ENCODE measurements at places on chromosomes 11 and 22.
A peak's percentile ranks its signal among the peaks of the same experiment; 100 is the strongest.

- no peak for DNase-seq
Measured at GRCh38 chr11:86664930-86665329, 7.5 kb downstream of the ME3 start.

DNA sequence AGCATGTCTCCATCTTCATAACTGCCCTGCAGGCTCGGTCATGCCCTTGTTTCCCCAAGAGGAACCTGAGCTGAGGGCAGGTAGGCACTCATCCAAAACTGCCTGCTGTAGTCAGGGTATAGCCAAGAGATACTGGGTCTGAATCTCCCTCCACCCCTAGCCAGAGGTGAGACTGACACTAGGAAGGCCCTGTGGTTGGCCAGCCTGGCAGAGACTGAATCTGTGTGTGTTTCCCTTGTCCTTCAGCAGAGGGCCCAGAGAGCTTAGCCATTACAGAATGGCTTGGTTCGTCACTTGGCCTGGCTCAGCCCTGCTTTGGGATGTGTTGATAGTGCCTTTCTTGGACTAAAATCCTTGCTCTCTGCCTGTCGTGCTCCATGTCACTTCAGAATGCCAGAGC lies 79.3 kb upstream of the SUSD2 start:
- DNase-seq, result no peak

DNA sequence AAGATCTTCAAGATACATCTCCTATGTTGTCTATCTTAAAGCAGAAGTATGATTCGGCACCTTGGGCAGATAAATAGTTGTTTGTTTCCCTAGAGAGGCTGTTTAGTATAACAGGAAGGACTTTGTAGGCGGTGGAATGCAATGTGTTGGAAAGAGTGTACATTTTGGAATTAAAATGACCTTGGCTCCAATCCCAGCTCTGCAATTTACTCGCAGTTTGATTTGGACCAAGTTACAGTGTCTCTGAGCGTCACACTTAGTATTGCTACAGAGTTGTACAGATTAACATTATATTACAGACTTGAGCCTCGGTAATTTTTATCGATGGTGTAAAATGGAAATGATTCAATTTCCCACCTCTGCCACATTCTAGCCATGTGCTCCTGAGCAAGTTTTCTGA lies 265.3 kb downstream of the OPCML start:
- DNase-seq, result no peak

DNA sequence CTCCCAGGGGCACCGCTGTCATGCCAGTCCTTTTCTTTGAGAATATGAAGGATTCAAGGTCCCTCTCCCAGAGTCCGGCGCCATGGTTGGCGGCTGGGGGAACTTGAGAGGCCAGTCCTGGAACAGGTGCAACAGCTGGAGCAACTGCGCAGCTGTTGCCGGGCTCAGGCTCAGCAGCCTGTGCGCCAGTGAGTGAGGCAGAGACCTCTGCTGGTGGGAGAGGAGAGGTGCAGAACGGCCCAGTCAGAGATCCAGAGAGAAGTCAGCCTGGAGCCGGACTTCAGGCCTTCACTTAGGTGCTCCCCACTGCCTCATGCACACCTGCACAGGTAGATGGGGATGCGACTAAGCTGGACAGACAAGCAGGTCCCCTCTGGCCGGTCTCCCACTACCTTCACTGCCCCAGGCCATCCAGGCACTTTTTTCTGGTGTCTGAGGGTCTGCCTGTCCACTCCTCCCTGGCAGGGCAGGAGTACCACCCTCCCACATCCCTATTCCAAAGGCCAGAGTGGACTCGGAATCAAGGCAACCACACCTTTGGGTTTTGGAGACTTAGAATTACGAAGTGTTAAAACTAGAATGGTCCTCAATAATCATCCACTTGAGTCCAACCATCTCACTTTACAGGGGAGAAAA lies 4.6 kb downstream of the CHRDL2 start:
- DNase-seq, result peak; percentile 26

DNA sequence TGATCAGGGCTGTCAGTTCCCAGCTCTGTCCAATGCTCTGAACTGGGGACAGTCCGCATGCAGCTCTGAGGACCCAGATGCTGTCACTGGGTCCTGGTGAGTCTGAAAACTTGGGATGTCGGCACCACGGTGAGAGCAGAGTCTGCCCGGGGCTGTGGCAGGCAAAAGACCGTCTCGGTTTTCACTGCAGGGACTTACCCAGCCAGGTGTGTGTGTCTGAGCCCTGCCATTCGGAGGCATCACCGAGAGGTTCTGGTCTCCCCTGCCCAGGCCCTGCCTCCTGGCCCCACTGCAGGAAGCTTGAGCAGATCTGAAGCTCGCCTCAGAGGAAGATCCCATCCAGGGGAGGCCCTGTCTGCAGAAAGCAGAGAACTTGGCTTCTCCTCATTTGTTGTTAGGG lies 5.2 kb downstream of the TP53AIP1 start:
- no peak for DNase-seq

GRCh38 chr11:44741976-44742375 lies 15.2 kb downstream of the TSPAN18 start:
- no peak for DNase-seq

- DNase-seq, result no peak
Measured at GRCh38 chr11:10379022-10379421, 74.1 kb downstream of the ADM start.

- DNase-seq, result no peak
Measured at GRCh38 chr22:36571991-36572390, 43.0 kb upstream of the EIF3D start.

DNA sequence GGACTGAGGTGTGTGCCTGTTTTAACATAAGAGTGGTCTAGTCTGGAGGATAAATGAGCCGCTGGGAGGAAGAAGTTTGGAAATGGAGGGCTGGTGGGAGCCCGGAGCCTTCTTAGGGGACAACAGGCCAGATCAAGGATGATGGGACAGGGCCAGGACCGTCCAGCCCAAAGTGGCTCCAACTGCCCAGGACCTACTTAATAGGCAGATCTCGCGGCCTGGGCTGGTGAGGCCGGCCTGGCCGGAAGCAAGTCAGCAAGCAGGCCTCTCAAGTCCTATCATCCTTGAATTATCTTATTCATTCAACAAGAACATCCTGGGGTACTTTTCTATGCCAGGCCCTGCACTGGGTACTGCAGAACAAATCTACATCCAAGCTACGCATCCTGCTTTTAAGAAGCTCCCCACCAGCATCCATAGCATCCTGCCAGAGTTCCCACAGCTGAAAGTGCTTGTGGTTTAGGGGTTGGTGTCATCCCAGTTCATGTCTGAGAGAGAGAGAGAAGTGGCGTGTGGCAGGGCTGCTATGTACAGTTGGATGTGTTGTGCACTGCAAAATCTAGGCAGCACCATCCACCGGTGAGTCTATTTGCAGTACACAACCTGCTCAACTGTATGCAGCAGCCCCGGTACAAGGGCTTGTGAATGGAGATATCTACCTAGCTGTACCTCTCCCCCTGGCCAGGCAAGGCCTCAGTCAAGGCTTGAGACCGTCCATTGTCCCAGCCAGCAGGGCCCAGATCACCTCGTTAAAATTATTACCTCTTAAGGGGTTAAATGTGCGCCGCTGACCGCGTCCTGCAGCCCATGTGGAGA lies 82.1 kb downstream of the FBLN1 start:
- DNase-seq, result no peak

DNA sequence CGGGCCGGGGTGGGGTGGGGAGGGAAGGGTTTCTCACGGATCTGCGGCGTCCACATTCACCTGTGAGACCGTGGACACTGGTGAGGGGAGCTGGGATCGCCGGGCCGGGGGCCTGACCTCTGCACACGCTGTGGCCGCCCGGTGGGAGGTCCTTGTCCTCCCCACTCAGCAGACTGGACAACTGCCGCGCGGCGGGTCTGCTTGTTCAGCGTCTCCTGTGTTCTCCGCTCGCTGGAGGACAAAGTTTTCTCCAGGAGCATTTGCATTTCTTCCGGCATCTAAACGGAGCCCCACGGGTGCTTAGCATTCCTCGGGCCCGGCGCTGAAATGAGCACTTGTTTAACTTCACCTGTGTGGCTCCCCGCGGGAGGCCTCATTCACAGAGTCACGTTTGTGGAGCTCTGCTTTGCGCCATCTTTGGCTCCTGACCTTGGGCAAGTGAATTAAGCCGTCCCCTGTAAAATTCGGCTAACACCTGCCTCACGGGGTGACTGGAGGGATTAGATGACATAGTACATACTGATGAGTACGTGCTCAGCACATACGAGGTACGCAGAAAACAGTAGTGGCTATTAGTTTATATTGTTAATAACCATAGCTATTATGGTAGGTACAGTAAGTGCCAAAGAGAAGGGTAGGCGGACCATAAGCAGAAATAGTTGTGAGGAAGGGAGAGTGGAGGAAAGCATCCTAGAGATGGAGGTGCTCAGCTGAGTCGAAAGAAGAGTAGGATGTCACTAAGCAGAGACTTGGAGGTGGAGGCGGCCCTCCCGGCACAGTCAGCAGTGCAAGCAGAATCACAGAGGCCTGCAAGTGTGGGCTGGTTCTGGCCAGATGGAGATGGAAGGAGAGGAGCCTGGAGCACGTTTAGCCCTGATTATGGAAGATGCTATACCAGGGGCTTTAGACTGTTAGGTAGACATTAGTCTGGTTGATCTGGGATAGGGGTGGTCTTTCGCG lies 885 bp downstream of the TRMU start:
- no peak for DNase-seq

DNA sequence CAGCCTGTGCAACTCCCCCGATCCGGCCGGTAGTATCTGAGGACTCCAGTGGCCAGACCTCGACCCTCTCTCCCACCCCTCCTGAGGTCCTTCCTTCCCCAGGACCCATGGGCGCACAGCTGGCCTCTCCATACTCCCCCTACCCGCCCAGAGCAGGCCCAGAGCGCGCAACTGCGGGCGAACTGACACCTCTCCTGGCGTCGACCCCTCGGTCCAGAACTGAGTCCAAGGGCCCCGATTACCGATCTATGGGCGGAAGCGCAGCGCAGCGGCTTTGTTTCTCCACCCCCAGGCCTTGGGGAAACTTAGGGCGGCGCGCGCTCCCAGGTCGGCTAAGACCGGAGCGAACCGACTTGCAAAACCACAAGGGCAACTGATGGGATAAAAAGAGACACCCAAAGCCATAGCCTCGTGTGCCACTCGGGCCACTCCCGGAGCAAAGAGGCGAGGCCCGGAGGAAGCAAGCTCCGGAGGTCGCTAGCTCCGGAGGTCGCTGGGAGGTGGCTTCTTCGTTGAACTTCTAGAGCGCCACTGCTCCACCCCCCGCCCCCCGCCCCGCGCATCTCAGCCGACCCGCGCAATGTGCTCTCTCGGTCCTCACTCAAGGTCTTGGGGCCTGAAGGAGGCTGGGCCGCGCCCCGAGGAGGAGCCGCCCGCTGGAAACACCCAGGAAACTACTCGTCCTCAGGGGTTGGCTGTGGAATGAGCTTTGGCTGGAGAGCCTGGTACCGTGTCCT lies 9.8 kb upstream of the ALX4 start:
- no peak for DNase-seq

DNA sequence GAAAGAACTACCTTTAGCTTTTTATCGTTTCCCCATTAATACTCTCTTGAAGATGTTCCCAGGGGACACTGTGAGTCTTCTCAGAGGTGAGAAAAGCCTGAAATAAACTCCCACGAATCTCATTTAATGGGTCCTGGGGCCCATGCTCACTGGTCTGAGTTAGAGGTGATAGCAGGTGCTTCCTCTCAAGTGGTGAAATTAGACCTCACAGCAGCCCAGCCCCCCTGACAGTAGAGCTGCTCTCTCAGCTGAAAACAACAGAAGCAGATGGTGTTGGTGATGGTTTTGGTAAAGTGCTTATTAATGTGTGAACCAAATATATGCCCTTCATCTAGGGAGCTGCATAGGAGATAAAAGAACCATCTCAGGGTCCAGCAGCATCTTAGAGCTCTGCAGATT lies 76.8 kb upstream of the VPREB1 start:
- DNase-seq, result no peak

GRCh38 chr11:131644204-131644795 lies 273.9 kb downstream of the NTM start:
- DNase-seq, result no peak

GRCh38 chr22:45972091-45972888 lies 4.7 kb downstream of the WNT7B start:
- no peak for DNase-seq

DNA sequence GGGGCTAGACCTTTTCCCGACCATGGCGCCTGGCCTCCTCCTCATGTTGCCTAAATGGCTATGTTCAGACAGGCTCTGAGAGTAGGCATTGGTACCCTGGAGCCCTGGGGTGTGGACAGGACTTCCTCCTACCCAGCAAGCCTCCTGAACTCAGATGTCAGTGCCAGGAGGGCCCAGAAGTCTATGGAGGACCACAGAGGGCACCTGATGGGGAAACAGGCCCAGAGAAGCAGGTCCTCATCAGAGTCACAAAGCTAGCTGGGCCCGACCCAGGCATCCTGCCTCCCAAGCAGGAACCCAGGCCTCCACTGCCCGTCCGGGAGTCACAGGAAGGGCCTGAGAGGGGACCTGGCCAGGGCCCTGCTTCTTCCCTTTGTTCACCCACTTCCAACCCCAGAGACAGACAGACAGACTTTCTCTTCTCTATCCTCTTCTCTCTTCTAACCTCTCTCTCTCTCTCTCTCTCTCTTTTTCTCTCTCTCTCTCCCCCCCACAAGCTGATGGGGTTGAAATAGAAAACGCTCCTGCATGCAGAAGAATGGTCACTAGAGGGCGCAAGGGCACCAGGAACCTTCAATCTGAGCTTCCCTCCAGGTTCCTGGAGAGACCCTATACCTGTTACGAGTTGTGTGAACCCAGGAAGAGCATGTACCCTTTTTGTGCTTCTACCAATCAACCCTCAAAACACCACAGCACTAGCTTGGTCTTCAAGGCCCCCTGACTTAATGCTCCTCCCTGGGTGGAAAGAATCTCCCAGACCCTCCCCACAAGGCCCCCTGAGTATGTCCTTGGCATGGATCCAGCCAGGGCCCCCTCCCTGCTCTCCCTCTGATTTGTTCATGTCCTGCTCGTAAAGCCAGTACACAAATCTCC lies 27.1 kb downstream of the ARAP1 start:
- peak; percentile 74 for DNase-seq

- DNase-seq, result no peak
Measured at GRCh38 chr11:84763931-84764330, 863.2 kb downstream of the DLG2 start.

GRCh38 chr11:78312712-78313111 lies 104.9 kb downstream of the GAB2 start:
- no peak for DNase-seq

- DNase-seq, result no peak
Measured at GRCh38 chr11:130772266-130773227, 143.7 kb downstream of the SNX19 start.

DNA sequence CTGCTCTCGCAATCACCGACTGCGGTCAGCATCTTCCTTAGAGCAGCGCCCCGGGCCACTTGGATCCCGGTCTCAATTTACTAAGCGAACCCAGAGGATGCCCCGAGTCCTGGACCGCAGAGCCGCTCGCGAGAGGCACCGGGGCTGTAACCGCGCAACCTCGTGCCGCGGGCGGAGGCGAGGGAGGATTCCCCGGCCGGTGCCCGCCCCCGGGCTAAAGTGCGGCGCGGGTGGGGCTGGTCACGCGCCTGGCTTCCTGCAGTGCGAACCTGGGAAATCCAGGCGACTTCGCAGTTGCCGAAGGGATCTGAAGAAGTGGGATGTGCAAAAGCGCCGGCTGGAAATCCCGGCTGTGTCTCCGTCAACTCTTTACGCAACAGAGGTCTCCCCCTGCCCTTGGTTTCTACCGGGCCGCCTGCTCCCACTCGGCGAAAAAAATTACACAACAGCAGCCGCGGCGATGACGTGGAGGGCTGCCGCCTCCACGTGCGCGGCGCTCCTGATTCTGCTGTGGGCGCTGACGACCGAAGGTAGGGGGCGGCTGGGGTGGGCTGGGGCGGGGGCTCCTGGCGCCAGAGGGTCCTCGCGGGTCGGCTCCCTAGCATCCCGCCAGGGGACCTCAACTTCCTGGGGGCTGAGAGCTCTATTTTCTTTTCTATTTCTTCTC lies at the start of gene NCR3LG1:
TSS of gene NCR3LG1 (plus strand) at position 291 of the 667 bp plus-strand sequence. CDS start at position 461, 170 bp downstream.
- peak; percentile 37 for DNase-seq

- no peak for DNase-seq
Measured at GRCh38 chr11:79425463-79425862, 15.4 kb downstream of the TENM4 start.

Data from stimulated activated CD8-positive, alpha-beta memory T cell treated with anti-CD3 and anti-CD28 coated beads, Interleukin-12 subunit alpha, Interleukin-12 subunit beta, amount 100 ng/mL, for 1 hour (primary cell).